ENCODE measurements at places on chromosomes 7 and 10. TPM values are rescaled to one million over a fixed set of nuclear protein-coding genes. Genes with fewer than 3 reads are reported as not detected.

GRCh38 chr7:20279979-20280378, 50.7 kb upstream of the ITGB8 start:
- ATAC-seq = no peak

DNA sequence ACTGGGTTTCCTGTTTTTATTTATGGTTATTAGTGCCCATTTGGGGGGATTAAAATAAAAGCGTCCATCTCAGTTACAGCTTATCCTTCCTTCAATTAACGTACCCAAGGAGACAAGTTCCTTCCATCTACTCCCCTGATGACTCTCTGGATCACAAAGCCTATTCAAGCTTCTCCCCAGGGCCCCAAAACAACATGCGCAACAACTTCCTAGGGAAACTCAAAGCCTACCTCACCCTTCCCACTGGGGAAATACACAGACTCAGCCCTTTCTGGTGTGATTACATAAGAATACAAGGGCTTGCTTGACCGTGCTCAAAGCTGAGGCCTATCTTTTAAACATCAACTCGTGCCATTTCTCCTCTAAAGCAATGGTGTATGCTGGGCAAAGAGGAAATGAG, 112.4 kb downstream of the CDK6 start:
- ATAC-seq = peak; percentile 65

- ATAC-seq = no peak
Measured at GRCh38 chr10:100882671-100883311, 30.0 kb upstream of the SLF2 start.

- ATAC-seq = no peak
Measured at GRCh38 chr10:126592901-126593300, 77.6 kb downstream of the C10orf90 start.

DNA sequence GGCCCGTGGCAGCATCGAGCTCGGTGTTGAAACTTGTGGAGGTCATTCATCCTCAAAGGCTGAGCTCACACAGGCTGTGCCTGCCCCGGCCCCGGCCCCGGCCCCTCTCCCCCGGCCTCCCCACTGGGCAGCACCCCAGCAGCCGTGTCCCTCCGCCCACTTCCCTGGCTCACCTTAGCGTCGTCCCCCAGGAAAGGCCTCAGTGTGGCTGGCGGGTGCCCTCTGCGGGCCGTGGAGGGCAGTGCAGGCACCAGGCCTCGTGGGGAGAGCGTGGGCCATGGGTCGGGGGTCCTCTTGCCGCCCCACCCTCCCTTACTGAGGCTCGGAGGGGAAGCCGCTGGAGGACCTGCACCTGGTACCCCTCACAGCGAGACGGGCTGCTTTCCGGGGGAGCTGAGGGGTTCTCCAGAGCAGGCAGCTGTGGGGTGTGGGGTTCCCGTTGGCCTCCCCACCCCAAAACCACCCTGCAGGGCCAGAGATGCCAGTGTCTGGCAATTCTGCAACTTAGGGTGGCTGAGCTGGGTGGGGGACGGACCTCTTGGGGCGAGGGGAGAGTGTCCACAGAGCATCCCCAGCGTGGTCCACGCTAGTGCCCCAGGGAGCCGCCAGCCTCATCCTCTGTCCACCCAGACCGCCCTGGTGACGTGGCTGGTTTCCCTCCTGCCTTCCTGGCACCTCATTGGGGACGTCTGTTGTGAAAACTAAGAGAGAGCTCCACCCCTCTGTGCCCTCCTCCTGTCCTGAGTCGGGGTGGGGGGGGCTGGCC, 44.2 kb upstream of the DPYSL4 start:
- peak; percentile 67 for ATAC-seq

DNA sequence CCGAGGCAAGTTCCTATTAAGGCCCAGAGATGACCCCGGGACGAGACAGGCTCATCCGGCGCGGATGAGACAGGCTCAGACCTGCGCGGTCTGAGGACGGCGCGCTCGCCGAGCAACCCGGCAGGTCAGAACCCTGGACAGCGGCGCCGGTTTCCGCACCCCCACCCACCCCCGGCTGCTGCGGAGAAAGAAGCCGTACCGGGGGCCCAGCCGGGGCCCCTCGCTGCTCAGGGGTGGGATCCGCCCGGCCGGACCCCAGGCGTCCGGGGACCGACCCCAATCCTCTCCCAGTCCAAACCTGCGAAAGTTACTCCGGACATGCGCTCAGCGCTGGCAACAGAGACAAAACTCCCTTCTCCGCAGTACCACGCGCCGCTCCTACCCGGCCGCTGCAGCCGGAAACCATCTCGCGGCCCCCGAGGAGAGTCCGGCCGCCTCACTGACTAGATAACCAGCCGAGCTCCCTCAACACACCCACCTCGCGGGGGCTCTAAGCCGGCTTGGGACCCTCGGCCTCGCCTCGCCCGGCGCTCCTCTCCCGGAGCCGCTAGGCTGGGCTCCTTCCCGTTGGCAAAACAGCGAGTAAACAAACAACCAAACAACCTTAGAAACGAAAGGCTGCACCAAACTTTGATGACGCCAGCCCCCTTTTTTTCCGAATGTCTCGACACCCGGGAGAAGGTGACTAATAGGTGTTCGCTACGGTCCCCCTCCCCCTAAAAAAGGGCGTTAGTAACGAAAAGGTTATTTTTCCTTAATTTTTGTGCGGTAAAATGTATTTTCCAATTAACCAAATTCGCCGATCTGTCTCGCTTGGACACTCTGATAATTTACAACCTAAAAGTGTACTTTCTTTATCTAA, 2.3 kb upstream of the DRGX start:
- peak; percentile 68 for ATAC-seq

DNA sequence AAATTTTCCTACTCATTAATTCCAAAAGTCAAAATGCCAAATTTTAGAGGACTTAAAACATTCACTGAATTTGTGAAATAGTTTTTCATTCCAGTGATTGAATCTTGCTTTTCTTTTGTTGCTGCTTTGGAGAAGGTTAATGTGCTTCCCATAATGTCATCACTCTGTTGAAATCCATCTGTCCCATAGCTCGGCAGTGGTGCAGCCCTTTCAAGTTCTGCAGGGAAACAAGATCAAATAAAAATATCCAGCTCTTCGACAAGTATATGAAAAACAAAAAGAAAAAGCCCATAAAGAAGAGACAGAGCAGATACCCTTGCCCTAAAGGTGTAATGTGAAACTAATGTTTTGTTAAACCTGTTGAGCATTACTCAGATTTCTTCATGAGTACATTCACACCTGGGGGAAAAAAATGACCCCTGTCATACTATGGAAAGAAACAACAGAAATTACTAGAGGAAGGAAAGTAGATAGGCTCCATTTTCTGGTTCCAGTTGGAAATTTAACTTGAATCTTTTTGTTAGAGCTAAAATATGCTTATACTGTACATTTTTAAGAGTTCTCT, 35.1 kb downstream of the AGR3 start:
- no peak for ATAC-seq

- no peak for ATAC-seq
Measured at GRCh38 chr10:114685456-114685855, 27.4 kb upstream of the ABLIM1 start.

DNA sequence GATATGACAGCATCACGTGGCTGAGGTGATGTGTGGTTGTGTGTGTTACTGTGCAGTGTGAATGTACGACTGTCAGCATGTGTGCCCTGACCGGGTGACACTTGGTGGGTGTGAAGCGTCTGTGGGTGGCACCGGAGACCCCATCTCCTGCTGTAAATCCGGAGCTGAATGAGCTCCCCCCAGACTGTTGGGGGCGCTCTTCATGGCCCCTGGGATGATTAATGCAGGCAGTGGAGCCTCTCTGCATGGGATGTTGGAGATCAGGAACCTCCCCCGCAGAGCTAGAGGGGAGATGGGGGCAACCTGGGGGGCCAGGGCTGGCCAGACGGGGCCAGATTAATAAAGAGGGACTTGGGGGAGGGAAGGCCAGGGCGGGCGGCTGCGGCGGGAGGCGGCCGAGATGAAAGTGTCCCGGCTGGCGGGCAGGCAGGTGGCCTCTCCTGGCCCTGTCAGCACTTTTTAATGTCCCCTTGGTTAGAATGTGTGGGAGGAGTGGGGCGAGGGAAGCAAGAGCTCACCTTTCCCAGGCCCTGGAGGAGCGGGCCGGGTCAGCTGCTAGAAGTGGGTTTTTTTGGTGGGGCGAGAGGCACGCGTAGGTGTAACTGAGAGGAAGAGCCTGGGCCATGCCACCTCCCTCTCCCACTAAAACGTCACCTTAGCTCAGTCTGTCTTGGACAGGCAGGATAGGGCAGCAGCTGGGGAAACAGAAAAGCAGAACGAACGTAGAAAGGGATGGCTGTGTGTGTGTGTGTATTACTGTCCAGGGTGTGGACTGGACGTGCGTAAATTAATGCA, 34.1 kb downstream of the HIF1AN start:
- no peak for ATAC-seq

DNA sequence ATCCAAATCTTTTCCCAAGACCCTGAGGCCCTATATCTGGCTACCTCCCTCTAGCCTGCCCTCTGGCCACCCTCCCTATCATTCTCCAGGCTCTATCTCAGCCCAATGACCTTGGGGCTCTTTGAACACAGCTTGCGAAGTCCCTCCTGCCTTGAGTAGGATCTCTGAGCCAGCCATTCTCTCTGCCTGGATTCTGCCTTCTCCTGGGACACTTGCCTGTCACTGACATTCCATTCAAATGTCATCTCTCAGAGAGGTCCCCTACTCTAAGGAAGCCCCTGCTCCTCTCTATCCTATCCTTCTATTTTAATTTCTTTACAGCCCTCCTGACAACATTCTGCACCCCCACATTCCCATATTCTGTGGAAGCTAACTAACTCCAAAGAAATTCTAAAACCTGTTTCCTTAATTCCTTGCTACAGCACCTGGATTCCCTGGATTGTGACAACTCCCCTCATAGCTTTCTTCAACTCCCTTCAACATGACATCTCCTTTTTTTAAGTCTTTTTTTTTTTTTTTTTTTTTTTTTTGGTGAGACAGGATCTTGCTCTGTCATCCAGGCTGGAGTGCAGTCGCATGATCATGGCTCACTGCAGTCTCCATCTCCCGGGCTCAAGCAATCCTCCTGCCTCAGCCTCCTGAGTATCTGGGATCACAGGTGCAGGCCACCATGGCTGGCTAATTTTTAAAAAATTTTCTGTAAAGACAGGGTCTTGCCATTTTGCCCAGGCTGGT, 81.0 kb upstream of the ASAH2 start:
- no peak for ATAC-seq

- no peak for ATAC-seq
Measured at GRCh38 chr10:75466886-75467285, 35.5 kb downstream of the LRMDA start.

GRCh38 chr7:95180-95862, 97.0 kb upstream of the FAM20C start:
- ATAC-seq = no peak

- no peak for ATAC-seq
Measured at GRCh38 chr7:139829775-139830117, 682 bp downstream of the TBXAS1 start.

GRCh38 chr7:104366390-104366789, 38.0 kb downstream of the LHFPL3 start:
- no peak for ATAC-seq

DNA sequence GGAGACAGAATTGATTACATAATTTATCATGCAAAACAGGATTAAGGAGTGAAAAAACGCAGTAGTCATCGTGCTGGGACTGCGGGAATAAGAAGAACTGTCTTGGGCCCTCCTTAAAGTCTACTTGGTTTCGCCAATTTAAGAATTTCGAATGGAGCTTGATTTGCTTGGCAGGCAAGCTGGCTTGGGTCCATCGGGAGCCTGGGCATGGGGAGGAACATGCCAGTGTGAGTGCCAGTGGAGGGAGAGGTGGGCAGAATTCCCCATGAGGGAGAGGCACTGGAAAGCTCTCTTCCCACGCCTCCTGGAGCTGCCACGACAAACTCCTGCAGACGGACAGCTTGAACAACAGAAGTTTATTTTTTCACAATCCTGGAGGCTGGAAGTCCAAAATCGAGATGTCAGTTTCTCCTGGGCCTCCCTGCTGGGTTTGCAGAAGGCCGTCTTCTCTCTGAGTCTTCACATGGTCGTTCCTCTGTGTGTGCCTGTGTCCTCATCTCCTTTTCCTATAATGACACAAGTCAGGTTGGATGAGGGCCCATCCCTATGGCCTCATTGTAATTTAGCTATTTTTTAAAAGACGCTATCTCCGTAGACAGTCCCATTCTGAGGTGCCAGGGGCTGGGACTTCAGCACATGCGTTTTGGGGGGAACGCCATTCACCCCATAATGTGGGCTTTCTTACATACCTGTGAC, 528.7 kb upstream of the DPP6 start:
- peak; percentile 9 for ATAC-seq

DNA sequence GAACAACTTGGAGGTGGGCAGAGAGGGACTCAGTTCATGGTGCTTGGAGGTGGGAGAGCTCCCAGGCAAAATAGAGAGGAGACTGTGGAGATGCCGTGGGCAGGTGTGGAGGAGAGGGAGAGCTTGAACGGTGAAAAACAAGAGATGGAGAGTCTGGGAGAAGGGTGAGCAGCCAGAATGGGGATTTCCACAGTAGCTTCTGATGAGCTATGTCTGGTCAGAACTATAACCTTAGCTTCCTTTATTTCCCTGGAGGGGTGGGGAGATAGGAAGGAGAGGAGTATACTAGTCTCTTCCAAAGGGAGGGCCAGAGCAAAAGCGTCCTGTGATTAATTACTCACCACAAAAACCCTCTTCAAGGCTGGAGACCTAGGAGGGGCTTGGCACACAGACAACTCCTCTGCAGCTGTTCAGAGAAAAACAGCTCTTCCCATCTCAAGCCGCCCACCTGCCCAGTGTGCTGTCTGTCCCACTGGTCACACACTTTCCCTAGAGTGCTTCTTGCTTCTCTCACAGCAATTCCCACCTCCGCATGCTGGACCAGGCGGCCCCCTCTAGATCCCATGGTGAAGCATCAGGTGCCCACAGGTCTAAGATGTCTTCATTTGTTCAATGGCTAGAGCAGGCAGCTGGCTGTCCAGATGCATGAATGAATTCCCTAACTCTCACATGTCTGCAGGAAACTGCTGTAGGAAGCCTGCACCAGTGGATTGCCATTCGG, 41.9 kb downstream of the TAS2R41 start:
- ATAC-seq = no peak

The CUEDC2 gene
- total RNA-seq = 61.4 TPM

The OR6B1 gene
- total RNA-seq = not detected

The AKR1C3 gene
- total RNA-seq = 32.2 TPM

The GNG11 gene
- total RNA-seq = 21.3 TPM

The HOXA13 gene
- not detected for total RNA-seq

The GCK gene
- total RNA-seq = 0.54 TPM

The WDR11 gene
- total RNA-seq = 62.4 TPM

The LHPP gene
- 17.9 TPM for total RNA-seq
